NCI-H2107 (cell line): ENCODE measurements at places on chromosomes 1 and 21.

GRCh38 chr1:93829061-93829460 is 49.9 kb downstream of the DNTTIP2 start:
- no peak for DNase-seq

- no peak for DNase-seq
These were observed 251.2 kb upstream of the DPYD start for GRCh38 chr1:98172022-98172421.

GRCh38 chr1:64184003-64184440 is 19.4 kb upstream of the UBE2U start:
- DNase-seq: no peak

- DNase-seq: no peak
These were observed 5.3 kb downstream of the UTS2 start for GRCh38 chr1:7847599-7847998.

- DNase-seq: no peak
These were observed 1.2 kb downstream of the CLSPN start for GRCh38 chr1:35768350-35769187.

DNA sequence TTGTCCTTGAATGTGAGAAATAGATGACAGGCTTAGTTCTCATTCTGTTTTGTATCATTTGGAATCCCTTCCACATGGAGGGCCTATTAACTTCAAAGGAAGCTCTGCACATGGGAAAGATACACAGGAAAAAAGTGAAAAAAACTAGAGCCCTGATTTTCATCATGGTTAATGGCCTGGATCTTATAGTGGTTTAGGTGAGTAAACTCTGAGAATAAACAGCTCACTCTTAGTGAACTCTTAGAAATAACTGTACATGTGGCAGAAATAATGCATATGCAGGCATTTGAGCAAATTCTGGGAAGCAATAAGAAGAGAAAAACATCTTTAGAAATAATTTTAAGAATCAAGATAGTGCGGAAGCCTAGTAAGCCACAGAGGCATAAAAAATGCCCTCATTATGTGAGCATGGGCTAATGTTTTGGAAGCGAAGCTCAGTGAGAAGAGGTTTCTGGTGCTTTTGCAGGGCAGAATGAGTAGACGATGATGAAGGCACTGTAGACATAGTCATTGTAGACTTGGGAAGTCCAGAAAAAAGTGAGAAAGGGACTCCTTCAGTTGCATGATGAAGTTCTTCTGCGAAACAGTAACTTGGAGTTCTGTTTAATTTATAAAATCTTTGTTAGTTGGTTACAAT is 279.9 kb downstream of the DNM3 start:
- DNase-seq: no peak
